Cardiac muscle cell (in vitro differentiated cells and primary cell): ENCODE measurements at places on chromosomes 12 and 14. TPM values are rescaled to one million over a fixed set of nuclear protein-coding genes. Genes with fewer than 3 reads are reported as not detected.

Gene LUM
- 2.3 and 2.5 TPM in 2 replicates for total RNA-seq

Gene CISTR
- total RNA-seq: not detected in 2 replicates

Gene IL31
- total RNA-seq: not detected in 2 replicates

Gene SMIM41
- not detected in 2 replicates for total RNA-seq

Gene TAS2R43
- 0.53 and 2.7 TPM in 2 replicates for total RNA-seq

DNA sequence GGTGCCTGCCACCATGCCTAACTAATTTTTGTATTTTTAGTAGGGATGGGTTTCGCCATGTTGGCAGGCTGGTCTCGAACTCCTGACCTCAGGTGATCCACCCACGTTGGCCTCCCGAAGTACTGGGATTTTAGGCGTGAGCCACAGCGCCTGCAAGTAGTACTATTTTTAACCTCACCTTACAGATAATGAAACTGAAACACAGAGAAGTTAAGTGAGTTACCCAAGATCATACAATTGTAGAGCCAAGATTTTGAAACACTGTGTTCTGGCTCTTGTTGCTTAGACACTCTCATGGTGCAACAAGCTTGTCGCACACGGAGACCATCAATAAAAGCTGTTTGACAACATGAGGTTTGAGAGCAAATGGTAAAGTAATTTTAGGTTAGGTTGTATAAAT, 159.1 kb upstream of the LMNTD1 start:
- no peaks in the 10 kb centered on the region for H3K27me3 ChIP-seq
- H3K4me3 ChIP-seq: no peak overlapping the region
- H3K36me3 ChIP-seq: no peaks in the 10 kb centered on the region
- no peak overlapping the region for H3K27ac ChIP-seq
- DNase-seq: no peak
- H3K4me1 ChIP-seq: no peaks in the 10 kb centered on the region

- no peak overlapping the region for H3K27ac ChIP-seq
- no peak for DNase-seq
- H3K4me1 ChIP-seq: peaks cover 8% of the 10 kb centered on the region
- H3K4me3 ChIP-seq: no peak overlapping the region
- peaks cover 8% of the 10 kb centered on the region for H3K36me3 ChIP-seq
These were observed 2.1 kb upstream of the SLC38A2 start for GRCh38 chr12:46374711-46375110.
